Stimulated activated naive B cell treated with anti-CD40 and anti-IgM and Interleukin-4, amounts not matched to agents 10 μg/mL and 1 μg/mL and 100 μg/mL, for 72 hours (primary cell): ENCODE measurements at places on chromosomes 6 and 20.

GRCh38 chr6:52390361-52390727 lies 28.4 kb downstream of the PAQR8 start:
- no peak for DNase-seq

DNA sequence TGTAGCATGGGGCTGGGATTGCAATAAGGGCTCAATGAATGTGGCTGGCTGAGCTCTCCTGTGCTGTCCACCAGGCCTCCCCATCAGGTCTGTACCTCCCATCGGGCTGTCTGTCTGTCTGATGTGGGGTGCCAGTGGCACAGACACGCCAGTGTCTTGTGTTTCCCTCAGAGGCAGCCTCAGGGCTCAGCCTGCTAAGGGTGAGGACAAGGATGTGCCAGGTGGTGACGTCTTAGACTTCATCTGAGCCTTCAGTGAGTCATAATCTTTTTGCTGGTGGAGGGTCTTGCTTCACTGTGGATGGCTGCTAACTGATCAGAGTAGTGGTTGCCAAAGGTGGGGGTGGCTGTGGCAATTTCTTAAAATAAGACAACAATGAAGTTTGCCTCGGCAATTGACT lies 194.7 kb downstream of the NRN1 start:
- DNase-seq: no peak

- DNase-seq: no peak
These were observed 44.5 kb upstream of the DSE start for GRCh38 chr6:116326181-116326671.

GRCh38 chr6:158910484-158911440 lies 89.2 kb downstream of the RSPH3 start:
- peak; percentile 12 for DNase-seq

DNA sequence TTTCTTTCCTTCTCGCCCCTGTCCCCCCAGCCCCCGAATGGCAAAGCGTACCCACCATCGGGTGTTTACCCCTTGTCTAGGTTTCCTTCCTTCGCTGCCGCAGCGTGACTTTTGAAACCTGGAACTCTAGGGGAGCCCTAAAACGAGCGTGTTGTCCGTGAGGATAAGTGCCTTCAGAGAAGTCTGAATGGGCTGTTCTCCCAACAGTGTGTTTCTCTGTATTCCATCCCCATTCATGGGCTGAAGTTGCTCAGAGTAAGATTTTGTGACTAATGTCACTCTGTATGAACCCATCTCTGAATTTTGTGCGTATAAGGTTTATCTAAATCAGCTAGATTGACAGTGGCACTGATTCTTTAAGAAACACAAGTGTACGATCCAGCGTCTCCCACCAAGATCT lies 949 bp downstream of the MACROD2 start:
- no peak for DNase-seq

GRCh38 chr6:24376871-24377270 lies 19.0 kb upstream of the DCDC2 start:
- DNase-seq: no peak

DNA sequence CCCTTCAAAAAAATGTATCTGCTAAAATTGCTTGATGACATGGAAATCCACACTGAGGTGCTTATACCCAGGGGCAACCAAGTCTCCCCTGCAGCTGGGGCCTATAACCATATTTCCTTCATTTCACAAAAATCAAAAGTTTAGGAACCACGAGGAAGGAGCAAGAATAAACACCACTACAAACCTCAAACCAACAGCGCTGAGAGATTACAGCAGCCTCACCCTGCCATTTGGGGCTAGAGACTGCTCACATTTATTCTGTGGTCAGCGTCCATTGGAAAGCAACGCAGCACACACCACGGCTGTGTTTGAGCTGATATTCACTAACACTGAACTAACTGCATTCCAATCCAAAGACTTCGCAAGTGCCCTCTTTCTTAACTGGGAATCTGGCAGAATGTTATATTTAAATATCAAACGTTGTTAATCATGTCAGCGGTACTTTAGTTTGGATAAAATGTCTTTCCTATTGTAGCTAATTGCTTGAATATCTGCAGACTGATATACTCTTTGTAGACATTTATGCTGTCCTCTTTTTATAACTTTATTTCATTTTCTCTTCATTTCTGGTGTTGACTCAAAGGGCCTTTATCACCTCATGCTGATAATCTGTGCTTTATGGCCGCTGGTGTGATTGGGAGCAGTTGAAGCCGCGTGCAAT lies 94.6 kb downstream of the FOXA2 start:
- DNase-seq: no peak

- no peak for DNase-seq
These were observed 75.8 kb downstream of the EFHC1 start for GRCh38 chr6:52495922-52496321.

DNA sequence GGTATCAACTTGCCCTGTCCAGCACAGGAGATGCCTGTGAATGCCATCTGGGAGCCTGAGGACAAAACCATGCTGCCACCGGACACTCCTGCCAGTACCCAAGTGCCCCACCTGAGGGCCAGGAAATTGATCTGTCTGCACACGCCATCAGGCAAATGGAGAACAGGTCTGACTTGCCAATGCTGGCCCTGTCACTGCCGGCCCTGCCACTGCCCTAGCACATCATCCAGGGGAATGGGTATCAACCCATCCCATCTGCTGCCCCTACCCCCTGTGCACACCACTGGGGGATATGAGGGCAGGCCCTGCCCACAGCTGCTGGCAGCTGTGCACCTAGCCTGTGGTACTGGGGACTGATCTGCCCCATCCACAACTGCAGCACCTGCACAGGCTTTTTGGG lies 1081.6 kb upstream of the EYS start:
- DNase-seq: no peak

DNA sequence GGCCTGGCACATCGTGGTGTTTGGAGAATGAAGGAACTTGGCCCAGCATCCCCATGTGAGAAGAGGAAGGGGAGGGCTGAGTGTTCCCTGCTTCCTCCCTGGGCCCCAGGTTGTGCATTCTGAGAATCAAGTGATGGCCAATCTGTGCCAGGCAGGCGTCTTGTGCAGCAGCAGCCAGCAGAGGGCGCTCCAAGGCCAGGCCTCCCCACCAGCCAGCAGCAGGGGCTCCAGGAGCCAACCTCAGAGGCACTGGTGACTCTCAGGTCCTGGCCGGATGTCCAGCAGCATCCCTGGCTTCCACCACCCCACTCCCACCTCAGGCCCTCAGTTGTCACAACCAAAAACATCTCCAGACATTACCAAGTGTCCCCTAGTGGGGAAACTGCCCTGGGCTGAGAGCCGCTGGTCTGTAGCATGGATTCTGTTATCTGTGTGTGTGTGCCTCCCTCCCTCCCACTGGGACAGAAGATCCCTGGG lies 192.0 kb downstream of the PREX1 start:
- DNase-seq: peak; percentile 44

- DNase-seq: no peak
These were observed 585.2 kb downstream of the HAO1 start for GRCh38 chr20:7355051-7355450.

GRCh38 chr20:57399587-57400155 lies 8.5 kb downstream of the RBM38 start:
- DNase-seq: peak; percentile 66

GRCh38 chr6:121504227-121504626 lies 68.8 kb downstream of the GJA1 start:
- DNase-seq: no peak

GRCh38 chr6:115602466-115602865 lies 458.2 kb downstream of the FRK start:
- DNase-seq: no peak

GRCh38 chr6:43375693-43376092 lies 6.2 kb upstream of the ZNF318 start:
- no peak for DNase-seq

- DNase-seq: no peak
These were observed 1.8 kb downstream of the MOCS1 start for GRCh38 chr6:39932386-39932910.

- no peak for DNase-seq
These were observed 131.6 kb downstream of the KIF6 start for GRCh38 chr6:39593646-39594045.
